ENCODE measurements at places on chromosomes 1 and 21.

DNA sequence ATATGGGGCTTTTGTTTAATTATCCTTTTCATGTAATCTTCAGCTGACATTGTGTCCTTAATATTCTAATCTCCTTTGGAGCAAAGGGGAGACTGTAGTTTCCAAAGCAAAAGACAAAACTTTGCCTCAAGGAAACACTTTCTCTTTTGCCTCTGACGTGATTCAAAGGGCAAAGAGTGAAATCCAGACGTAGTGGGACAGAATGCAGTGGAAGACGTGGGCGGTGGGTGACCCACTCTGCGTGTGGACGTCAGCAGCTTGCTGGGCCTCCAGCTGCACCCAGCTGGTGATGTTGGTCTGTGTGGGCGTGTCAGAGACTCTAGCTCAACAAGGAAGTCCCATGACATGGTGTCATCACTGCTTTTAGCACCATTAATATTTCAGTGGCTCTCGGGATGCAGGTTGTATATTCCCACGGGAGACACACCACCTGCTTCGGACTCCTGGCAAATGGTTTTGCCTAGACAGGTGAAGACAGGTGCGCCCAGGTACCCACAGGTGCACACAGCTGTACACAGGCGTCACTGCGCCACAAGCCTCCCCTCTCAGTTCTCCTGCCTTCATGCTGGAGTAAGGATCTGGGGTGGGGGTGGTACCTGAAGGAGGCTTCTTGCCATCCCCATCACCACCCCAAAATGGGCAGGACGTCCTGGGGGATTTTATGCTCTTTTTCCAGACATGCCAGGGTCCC lies 292.1 kb upstream of the VAMP3 start:
- no peaks in the 10 kb centered on the region for H3K36me3 ChIP-seq
- no peaks in the 10 kb centered on the region for H3K27me3 ChIP-seq
- no peaks in the 10 kb centered on the region for H3K4me1 ChIP-seq
- no peak overlapping the region for H3K27ac ChIP-seq
- DNase-seq = no peak

DNA sequence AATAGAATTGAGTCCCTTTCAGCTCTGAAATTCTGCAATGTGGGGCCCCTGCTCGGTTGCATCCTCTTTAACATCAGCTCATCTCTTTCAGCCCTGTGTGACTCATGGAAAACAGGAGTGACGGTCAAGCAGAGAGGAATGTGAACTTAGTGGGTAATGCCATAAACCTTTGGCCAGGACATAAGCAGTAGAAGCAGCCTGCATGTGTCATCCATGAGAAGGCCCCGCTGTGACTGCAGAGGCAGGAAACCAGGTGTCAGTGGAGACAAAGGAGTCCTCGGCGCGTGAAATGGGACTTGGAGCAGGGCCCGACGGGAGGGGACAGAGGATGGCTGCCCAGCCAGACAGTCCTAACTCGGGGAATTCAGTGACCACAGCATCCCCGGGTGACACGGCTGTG lies 21.1 kb upstream of the EPHB2 start:
- DNase-seq = no peak
- no peak overlapping the region for H3K4me3 ChIP-seq
- peaks cover 12% of the 10 kb centered on the region for H3K27me3 ChIP-seq
- H3K27ac ChIP-seq = no peak overlapping the region
- no peaks in the 10 kb centered on the region for H3K4me1 ChIP-seq

- no peaks in the 10 kb centered on the region for H3K27me3 ChIP-seq
- no peaks in the 10 kb centered on the region for H3K4me1 ChIP-seq
- DNase-seq = no peak
- H3K36me3 ChIP-seq = peaks cover 56% of the 10 kb centered on the region
These were observed 38.2 kb upstream of the PSMG1 start for GRCh38 chr21:39221282-39221996.

GRCh38 chr1:61776091-61776490 lies 33.8 kb downstream of the PATJ start:
- no peak overlapping the region for H3K4me3 ChIP-seq
- no peak overlapping the region for H3K27ac ChIP-seq
- DNase-seq = no peak

DNA sequence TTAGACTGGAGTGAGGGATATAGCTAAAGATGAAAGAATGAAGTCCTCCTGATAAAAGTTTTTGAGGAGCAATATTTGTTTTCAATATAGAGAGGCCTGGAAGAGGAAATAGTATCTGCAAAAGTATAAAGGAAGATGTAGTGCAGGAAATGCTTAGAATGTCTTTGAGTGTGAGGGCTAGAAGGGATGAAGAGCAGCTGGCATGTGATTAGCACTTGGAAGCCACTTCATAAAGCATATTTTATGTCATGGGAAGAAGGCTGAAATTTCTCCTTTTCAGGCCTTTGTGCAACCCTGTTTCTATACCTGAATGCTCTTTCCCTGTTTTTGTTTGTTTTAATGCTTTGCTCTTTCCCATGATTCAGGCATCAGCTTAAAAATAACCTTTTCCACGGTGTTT lies 323.3 kb upstream of the DEPDC1 start:
- no peak overlapping the region for H3K27ac ChIP-seq
- H3K36me3 ChIP-seq = no peaks in the 10 kb centered on the region
- no peaks in the 10 kb centered on the region for H3K4me1 ChIP-seq
- no peak for DNase-seq
- no peaks in the 10 kb centered on the region for H3K27me3 ChIP-seq

DNA sequence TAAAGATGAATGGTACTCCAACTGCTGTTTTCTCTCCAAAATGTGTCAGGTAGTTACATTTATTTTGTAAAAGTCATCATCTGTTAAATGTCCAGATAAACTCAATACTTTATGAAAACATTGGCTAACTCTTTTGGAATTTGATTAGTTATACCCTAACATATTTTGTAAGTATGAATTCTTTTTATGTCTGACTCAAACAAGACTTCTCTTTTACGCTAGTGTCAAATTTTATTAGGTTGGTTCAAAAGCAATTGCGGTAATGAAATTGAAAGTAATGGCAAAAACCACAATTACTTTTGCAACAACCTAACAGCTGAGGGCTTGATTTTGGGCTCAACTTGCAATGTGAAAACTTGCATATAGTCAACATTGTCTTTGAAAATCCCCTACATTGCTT lies 41.0 kb upstream of the USP25 start:
- H3K4me1 ChIP-seq = peaks cover 11% of the 10 kb centered on the region
- H3K27ac ChIP-seq = no peak overlapping the region
- H3K4me3 ChIP-seq = no peak overlapping the region
- no peak for DNase-seq

GRCh38 chr1:224435318-224435763 lies 744 bp upstream of the WDR26 start:
- H3K36me3 ChIP-seq = peaks cover 27% of the 10 kb centered on the region
- no peaks in the 10 kb centered on the region for H3K27me3 ChIP-seq
- peak; percentile 26 for DNase-seq
- H3K4me3 ChIP-seq = peak overlapping the region; percentile 92
- peak overlapping the region; percentile 99 for H3K27ac ChIP-seq

DNA sequence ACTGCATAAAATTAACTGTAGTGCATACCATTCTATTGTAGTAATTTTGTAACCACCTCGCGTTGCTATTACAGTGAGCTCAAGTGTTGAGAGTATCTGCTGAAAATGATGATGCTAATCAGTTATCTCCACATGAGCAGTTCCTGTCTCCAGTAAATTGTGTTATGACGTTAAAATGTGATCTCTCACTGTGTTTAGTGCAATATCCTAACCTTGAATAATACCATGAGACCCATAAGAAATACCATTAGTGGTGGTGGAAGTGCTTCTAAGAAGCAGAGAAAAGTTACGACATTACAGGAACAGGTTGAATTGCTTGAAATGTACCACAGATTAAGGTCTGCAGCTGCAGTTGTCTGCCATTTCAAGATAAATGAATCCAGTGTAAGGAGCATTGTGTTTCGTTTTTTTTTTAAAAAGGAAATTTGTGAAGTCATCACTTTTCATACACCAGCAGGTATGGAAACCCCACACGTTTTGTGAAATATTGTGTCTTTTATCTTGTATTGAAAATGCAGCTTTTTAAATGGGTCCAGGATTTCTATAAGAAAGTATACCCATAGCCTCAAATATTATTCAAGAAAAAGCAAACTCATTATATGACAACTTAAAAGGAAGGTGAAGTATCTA lies 72.5 kb downstream of the ANGPTL1 start:
- no peak for DNase-seq
- H3K27me3 ChIP-seq = no peaks in the 10 kb centered on the region
- H3K27ac ChIP-seq = no peak overlapping the region
- H3K4me3 ChIP-seq = no peak overlapping the region

DNA sequence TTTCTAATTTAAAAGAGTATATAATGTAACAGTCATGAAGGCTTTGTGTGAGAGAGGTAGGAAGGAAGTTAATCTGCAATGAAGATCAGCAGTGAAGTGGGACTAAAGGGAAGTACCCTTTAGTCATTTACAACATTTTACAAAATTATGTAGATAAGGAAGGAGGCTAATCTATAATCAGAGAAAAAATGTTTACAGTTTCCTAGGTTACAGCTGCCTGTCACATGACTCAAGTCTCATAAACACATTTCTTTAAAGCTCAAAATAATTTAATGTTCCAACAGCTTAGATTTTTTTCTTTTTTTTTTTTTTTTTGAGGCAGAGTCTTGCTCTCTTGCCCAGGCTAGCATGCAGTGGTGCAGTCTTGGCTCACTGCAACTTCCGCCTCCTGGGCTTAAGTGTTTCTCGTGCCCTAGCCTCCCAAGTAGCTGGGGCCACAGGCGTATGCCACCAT lies 26.2 kb upstream of the CAP1 start:
- no peaks in the 10 kb centered on the region for H3K36me3 ChIP-seq
- no peak for DNase-seq
- H3K4me3 ChIP-seq = no peak overlapping the region
- no peak overlapping the region for H3K27ac ChIP-seq

- H3K4me1 ChIP-seq = no peaks in the 10 kb centered on the region
- no peak for DNase-seq
- no peaks in the 10 kb centered on the region for H3K36me3 ChIP-seq
These were observed 144.3 kb upstream of the KCNJ6 start for GRCh38 chr21:38060533-38060932.

GRCh38 chr1:26723013-26723991 lies 27.5 kb downstream of the ARID1A start:
- H3K4me1 ChIP-seq = peaks cover 86% of the 10 kb centered on the region
- DNase-seq = peak; percentile 48
- H3K4me3 ChIP-seq = peak overlapping the region; percentile 42
- peaks cover 43% of the 10 kb centered on the region for H3K36me3 ChIP-seq

DNA sequence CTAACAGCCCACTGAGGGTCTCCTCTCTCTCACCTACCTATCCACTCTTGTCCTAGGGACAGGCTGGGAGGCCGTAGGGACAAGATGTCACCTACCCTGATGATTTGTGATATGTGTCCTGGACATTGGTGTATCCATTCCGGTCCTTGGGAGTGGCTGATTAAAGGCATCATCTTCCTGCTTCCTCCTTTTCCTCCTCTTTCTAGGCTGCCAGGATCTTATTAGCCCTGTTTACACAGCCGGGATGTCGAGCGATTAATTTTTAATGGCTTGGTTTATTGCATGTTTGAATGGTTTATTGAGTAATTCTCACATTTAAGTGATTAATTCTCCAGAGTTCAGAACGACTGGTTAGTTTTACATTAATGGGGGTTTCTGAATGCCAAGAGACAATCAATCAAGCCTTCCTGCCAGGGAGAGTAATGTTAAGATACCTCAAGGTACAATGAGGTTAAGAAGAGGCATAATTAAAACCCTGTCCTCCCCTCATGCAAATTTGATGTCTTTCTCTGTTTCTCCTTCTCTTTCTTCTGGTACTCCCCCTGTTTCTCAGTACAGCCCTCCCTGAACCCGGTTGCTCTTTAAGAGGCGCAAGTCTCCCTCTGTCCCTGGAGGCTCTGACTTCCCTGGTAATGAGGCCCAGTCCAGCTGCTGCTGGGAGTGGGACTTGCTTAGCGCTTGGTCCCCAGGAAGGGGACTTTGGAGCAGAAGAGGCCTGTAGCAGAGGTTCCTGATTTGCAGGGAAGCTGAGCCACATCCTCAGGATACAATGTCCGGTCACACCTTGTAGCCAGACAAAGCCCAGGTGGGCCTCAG lies 50.9 kb downstream of the ACTL8 start:
- H3K36me3 ChIP-seq = no peaks in the 10 kb centered on the region
- H3K4me3 ChIP-seq = no peak overlapping the region
- H3K4me1 ChIP-seq = no peaks in the 10 kb centered on the region
- no peak for DNase-seq
- no peak overlapping the region for H3K27ac ChIP-seq
- no peaks in the 10 kb centered on the region for H3K27me3 ChIP-seq

GRCh38 chr1:117045644-117046043 lies 14.5 kb upstream of the TTF2 start:
- peaks cover 32% of the 10 kb centered on the region for H3K4me1 ChIP-seq
- no peaks in the 10 kb centered on the region for H3K27me3 ChIP-seq
- no peak for DNase-seq
- no peak overlapping the region for H3K27ac ChIP-seq

DNA sequence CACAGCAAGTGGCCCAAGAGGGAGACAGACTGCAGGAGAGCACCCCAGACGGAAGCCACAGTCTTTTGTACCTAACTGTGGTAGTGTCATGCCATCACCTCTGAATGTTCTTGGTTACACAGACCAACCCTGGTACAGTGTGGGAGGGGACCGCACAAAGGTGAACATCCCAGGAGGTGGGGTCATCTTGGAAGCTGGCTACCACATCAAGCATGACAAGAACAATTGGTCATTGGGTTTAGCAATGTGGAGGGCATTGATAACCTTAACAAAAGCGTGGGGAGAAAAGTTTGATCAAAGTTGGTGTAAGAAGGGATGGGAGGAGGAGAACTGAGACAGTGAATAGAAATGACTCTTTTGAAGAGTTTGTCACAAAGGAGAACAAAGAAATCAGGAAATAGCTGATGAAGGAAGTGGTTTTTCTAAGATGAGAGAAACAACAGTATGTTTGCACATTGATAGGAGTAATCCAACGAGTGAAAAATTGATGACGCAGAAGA lies 87.1 kb upstream of the CACNA1E start:
- H3K4me3 ChIP-seq = no peak overlapping the region
- H3K36me3 ChIP-seq = no peaks in the 10 kb centered on the region
- H3K27me3 ChIP-seq = no peaks in the 10 kb centered on the region
- DNase-seq = peak; percentile 81
- H3K27ac ChIP-seq = no peak overlapping the region

DNA sequence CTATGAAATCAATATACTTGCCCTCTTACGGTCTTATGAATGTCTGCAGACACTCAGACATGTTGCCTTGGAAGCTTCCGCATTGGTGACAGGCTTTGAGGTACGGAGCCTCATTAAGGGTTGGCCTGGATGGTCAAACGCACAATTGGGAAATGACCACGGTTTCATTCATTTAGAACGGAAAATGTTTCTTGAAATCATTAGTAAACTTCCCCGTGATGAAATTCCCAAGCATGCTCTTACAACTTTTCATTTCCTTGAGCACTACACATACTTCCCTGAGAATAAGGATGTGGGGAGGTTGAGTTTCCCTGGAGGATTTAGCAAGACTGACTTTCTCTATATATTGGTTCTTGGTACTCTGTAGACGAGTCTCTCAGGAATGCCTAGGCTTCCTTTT lies 146.3 kb downstream of the HLX start:
- no peak overlapping the region for H3K27ac ChIP-seq
- no peaks in the 10 kb centered on the region for H3K36me3 ChIP-seq
- no peak overlapping the region for H3K4me3 ChIP-seq

GRCh38 chr1:245245021-245245667 lies 90.4 kb downstream of the KIF26B start:
- H3K27me3 ChIP-seq = no peaks in the 10 kb centered on the region
- no peak overlapping the region for H3K4me3 ChIP-seq
- H3K36me3 ChIP-seq = no peaks in the 10 kb centered on the region
- H3K4me1 ChIP-seq = no peaks in the 10 kb centered on the region
- no peak for DNase-seq
